ENCODE measurements at places on chromosomes 2 and 18.

- DNase-seq: no peak
Measured at GRCh38 chr2:218570850-218571249, 2.2 kb downstream of the CNOT9 start.

DNA sequence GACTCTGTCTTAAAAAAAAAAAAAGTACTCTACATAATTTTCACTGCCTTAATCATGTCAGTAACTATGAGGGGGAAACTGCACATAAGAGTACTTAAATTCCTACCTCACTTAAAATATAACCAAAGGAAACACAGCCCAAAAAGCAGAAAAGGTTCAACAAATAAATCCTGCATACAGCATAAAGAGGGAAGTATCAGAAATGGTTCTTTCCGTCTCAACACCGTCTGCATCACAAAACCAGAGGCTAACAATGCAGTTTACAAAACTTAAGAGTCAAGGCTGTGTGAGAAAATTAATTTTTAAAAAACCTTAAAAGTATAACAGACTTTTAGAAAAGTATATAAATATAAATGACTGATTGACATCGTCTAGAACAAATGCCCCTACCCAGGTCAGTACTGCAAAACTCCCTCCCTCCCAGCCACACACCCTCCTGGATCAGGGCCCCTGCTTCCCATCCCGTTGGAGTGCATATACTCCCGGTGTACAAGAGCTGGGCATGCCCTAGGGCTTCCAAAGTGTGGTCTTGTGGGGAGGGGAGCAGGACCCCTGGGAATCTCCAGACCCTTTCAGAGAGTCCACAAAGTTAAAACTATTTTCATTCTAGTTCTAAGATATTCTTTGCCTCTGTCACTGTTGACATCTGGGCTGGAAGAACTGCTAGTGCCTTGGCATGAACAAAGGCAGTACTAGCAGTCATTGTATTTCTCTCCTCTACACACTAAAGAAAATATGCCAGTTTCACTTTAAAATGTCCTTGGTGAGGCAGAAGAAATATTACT, 67.0 kb upstream of the SERTAD2 start:
- DNase-seq: no peak

- DNase-seq: no peak
Measured at GRCh38 chr2:74101574-74102300, 46.0 kb downstream of the BOLA3 start.

DNA sequence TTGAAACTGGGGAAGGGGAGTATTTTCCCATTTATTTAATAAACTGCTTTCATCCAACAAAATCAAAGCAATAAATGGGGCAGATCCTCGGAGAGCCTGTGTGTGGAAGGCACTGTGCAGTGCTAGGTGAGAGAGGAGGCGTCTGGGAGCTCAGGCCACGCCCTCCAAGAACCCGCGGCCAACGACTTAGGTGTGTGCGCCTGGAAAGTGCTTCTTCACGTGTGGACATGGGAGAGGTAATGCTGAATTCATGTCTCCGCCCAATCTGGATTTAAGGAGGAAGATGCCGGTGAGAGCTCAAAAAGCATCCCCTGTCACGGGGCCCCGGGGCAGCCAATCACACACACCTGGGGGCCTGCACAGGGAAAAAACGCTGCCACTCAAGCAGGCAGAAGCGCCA, 77.4 kb downstream of the HDAC4 start:
- DNase-seq: no peak

- DNase-seq: no peak
Measured at GRCh38 chr2:226526716-226527115, 272.9 kb downstream of the IRS1 start.

GRCh38 chr2:101082998-101083397, 68.2 kb downstream of the TBC1D8 start:
- DNase-seq: no peak
